D341Med (cell line): ENCODE measurements at places on chromosomes 6 and 20.

- DNase-seq: no peak
Measured at GRCh38 chr6:139508023-139508422, 133.6 kb upstream of the CITED2 start.

DNA sequence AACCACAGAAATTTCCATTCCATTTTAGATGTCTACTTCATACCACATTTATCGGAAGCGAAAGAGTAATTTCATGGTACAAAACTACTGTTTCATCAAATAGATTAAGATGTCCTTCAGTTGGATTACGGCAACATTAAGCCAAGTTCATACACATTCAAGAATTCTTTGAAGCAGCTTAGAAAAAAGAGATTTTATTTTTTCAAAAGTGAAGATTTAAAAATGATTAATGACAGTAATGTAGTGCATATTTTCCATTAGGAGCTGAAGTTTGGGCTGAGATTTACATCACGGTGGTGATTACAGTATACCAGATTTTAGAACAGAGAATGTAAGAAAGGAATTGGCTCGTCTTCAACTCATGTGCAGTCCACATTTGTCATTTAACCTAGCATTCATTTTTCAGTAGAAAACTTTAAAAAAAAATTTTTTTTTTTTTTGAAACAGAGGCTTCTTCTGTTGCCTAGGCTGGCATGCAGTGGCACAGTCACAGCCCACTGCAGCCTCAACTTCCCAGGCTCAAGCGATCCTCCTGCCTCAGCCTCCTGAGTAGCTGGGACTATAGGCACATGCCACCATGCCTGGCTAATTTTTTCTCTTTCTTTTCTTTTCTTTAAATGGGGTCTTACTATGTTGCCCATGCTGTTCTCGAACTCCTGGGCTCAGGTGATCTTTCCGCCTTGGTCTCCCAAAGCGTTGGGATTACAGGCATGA, 1.9 kb downstream of the SYNJ2 start:
- DNase-seq: no peak

GRCh38 chr6:20589266-20589665, 55.0 kb downstream of the CDKAL1 start:
- DNase-seq: no peak

DNA sequence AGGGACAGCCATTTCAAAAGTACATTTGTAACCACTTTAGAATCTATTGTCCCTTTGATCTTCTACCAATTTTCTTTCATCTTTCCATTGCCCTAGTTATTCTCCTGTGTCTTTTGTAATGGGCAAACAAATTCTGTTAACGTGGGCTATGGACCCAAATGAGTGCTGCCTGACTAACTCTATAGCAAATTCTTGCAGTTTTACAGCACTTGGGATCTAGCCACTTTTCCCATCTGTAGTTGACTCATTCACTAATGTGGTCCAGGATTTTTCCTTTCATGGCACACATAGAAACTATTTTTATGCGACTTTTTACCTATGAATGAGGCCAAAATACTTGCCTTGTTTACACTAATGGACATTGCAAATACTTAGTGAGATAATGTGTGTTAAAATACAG, 52.0 kb downstream of the GRIK2 start:
- DNase-seq: no peak

DNA sequence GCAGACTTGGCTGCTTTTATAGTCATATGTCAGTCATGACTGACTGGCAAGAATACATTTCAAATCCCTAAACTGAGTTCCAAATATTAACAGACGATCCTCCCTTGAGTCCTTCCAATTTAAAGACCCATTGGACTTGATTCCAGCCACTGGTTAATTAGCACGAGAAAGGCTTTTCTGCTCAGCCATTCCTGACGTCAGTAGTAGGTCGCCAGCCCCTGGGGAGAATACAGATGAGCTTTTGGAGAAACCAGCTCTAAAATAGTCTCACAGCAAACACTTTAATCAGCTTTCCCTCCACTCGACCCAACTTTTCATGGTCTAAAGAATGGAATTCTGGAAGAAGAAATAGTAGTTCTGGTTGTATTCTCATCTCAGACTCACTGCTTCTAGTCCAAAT, 91.6 kb downstream of the SLC22A3 start:
- no peak for DNase-seq

GRCh38 chr6:85673198-85674139, 30.8 kb upstream of the SYNCRIP start:
- DNase-seq: no peak

DNA sequence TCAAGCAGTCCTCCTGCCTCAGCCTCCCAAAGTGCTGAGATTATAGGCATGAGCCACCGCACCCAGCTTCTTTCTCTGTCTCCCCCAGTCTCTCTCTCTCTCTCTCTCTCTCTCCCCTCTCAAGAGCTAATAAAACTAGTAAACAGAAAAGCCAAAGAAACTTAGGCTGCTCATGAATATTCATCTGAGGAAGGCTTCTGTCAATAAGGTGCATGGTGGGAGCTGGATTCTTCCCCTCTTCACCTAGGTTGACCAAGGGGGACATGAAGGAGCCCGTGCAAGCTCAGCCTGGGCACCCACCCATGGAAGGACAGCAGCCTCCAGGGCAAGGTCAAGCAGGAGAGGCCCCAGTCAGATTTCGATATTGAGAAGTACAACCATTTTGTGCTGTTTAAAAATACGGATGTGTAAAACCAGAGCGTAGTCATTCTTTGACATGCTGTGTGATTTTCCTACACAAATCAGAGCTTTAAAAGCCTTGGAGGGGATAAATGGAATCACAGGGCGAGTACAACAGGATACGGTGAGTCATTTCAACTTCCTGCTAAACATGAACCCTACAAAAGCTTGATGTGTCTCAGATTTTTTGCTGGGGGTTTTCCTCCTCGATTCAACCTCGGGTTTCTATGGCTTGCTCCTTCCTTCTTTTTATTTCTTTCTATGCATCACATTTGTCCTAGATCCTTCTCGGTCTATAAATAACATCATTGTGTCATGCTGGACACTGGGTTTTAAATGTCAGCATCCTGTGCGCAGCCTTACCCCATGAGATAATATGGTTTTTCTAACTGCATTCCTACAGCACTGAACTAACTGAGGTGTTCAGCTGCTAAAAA, 368.9 kb upstream of the JARID2 start:
- DNase-seq: no peak

DNA sequence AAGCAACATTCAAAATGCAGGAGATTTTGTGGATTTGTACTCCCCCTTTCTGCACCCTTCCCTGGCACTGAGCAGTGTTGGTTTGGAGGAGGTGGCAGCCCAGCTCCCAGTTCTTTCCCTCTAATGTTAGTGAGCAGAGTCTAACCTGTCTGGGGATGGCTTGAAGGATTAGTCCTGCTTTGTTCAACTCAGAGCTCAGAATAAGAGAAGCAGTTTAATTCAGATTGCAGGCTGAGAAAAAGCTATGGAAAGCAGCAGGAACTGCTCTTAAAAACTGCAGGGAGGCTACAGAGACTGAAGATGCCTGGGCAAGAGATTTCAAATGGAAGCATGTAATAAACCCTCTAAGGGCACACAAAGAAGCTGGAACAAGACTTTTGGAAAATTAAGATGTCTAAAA, 223.4 kb upstream of the GGTLC1 start:
- no peak for DNase-seq

DNA sequence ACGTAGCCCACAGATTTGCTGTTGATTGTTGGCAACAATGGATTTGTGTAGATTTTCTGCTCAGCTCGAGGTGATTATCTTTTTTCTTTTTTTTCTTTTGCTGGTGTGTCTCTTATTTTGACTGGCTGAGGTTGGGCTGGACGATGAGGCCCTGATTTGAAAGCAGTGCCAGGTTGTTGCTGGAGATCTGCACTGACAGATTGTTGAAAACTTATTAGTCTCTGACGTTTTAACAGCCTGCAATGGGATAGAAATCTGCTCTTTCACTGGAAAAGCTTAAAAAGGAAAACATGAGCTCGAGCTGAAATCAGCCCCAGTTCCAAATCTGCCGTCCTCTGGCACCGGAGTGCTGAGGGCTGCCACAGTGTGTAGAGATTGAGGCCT, 87.7 kb downstream of the PDE7B start:
- DNase-seq: peak; percentile 25
